ENCODE measurements at places on chromosomes 2 and 18. TPM values are rescaled to one million over a fixed set of nuclear protein-coding genes. Genes with fewer than 3 reads are reported as not detected.

DNA sequence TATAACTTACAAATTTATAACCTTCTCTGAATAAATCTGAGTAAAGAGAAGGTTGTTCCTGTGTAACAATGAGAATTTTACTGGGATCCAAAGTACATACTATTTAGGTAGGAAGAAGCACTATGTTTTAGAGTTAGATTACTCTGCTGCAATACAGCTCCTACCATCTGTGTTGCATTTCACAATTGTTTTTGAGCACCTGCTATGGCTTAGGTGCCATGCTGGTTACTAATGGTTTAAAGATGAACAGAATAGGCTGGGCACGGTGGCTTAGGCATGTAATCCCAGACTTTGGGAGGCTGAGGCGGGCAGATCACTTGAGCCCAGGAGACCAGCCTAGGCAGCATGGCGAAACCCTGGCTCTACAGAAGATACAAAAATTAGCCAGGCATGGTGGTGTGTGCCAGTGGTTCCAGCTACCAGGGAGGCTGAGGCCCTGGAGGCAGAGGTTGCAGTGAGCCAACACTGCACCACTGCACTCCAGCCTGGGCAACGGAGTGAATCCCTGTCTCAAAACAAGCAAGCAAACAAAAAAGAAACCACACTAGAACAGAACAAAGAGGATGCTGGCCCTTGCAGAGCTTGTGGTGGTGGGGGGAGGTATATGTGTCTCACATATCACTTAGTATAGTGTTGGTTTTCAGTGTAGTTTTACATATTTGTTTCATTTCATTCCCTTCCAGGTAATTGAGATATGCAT lies 56.7 kb downstream of the SPTBN1 start:
- no peak for DNase-seq

GRCh38 chr2:47640356-47640755 lies 142.6 kb upstream of the MSH6 start:
- no peak for DNase-seq

GRCh38 chr2:36296798-36297197 lies 58.8 kb upstream of the CRIM1 start:
- DNase-seq = no peak

- no peak for DNase-seq
Measured at GRCh38 chr2:130380096-130380934, 24.5 kb downstream of the PTPN18 start.

GRCh38 chr2:48284621-48285212 lies 245.2 kb upstream of the STON1 start:
- DNase-seq = no peak

GRCh38 chr2:41926614-41927580 lies 120.9 kb upstream of the PKDCC start:
- DNase-seq = peak; percentile 54

DNA sequence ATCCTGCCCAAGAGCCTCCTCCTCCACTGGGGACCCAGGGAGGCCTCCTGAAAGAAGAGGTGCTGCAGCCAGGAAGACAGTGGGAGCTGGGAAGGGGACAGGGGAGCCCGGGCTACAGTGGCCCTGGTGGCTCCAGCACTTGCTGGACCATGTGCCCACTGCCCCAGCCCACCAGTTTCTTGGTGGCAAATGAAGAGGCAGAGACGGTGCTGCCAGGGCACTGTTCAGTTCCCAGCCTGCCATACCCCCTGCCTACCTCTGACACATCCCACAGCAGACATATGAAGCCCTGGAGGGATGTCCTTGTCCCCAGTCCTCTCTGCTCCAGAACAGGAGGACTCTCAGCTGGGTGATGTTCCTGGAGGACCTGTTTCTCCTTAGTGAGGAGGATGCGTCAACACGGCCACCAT lies 3.7 kb downstream of the RAMP1 start:
- DNase-seq = no peak

- DNase-seq = no peak
Measured at GRCh38 chr2:219250049-219250781, 2.8 kb upstream of the TUBA4B start.

- no peak for DNase-seq
Measured at GRCh38 chr2:200297989-200298388, 8.5 kb upstream of the SPATS2L start.

DNA sequence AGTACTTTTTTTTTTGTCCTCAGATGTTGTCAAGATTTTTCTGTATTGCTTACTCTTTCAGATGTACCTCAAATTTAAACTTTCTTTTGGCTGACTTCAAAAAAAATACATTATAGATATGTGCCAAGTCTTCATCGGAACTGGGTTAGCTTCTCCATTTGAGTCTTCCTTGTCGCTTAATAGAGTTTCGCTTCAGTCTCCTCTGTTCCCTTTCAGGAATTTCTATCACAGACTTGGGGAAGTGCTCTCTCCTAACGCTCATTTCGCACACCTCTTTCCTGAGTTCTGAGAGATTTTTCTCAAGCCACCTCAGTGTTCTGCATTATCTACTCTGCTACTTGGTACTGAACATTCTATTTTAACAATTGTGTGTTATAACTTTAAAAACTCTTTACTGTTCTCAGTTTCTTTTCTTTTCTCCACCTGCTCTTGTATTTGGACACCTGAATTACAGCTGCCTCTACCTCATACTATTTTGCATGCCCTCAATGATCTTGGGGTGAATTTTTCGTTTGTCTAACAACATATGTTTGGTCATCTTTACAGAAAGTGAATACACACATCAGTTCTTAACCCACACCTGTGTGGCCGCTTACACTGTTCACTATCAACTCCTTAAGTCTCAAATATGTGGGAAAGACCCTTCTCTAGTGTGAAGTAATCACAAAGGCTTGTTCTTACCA lies 16.5 kb downstream of the PTPN2 start:
- no peak for DNase-seq

DNA sequence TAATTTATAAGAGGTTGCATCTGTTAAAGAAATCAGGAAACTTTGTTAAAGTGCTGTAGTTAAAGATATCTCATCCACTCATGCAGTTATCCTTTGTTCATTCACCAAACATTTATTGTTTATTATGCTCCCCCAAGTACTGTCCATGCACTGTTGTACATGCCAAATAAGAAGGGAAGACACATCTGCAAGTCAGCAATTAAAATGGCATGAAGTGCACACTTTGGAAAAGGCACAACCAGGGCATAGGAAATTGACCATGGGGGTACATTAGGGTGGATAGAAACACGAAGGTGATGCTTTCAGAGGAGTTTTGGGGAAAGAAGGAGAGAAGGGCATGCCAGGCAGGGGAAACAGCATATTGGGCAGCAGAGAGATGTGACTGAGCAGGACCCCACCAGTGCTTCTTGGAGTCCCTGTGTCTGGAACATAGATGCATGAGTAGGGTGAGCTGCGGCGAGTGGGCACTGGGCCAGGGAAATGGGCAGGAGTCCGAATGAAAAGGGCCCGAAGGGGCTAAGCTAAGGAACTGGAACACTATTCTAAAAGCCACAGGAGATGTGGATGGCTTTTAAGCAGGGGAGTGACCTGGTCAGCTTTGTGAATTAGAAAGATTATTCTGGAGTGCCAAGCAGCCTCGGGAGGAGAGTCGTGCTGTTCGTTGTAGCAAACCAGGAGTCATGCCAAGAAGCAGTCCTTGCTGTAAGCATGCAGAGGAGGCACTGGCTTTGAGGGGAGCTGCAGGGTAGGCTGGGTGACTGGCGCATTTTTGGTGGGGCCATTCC lies 316.3 kb downstream of the AGPS start:
- DNase-seq = no peak

DNA sequence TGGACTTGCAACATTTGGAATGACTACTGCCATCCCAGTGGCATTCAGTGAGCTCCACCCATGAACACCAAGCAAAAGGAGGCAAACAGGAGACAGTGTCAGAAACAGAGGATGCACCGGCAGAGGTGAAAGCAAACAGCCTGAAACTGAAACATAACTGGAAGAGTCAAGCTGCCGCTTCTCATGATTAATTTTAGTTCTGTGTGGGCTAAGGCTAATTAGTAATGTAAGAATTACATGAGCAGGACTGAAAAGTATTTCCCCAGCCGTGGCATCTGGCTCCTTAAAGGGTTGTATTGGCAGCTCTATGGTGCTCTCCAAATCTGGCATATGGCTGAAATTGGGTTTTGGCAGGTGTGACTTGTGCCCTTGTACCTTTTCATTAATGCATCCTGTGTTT lies 1108.1 kb downstream of the TSN start:
- DNase-seq = no peak

GRCh38 chr2:113046465-113046864 lies 6.2 kb downstream of the IL36B start:
- no peak for DNase-seq

Gene ZRANB3
- total RNA-seq = 5.6 TPM

Gene SNX17
- total RNA-seq = 121 TPM

Gene MC5R
- total RNA-seq = not detected

Gene RAPGEF4
- total RNA-seq = 11.6 TPM

Gene RTTN
- 35.0 TPM for total RNA-seq

Gene SCN9A
- total RNA-seq = 2.0 TPM

Gene DSC2
- total RNA-seq = 72.9 TPM

Data from breast epithelium (tissue), 4 donors.